ENCODE measurements at places on chromosomes 5 and 9.
A peak's percentile ranks its signal among the peaks of the same experiment; 100 is the strongest.

DNA sequence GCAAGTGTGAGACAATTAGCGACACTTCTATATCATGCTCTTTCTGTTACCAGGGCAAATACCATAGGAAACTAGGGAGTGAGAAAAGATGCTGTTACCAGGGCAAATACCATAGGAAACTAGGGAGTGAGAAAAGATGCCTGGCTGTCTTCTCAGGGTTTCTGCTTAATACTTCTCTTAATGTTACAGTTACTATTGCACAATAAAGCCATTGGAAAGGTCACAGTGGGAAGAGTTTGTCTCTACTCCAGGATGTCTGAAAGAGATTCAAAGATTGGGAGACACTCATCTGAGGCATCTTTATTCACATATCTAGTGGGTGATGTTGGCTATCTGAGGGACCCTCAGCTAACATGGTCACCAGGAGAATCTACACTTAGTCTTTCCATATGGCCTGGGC is 431.7 kb upstream of the POU5F2 start:
- no peak for DNase-seq

GRCh38 chr5:14225173-14225834 is 82.2 kb downstream of the TRIO start:
- DNase-seq: no peak

- DNase-seq: no peak
Measured at GRCh38 chr9:22954550-22954949, 507.9 kb downstream of the DMRTA1 start.

GRCh38 chr5:179124853-179125788 is 64.9 kb downstream of the ZNF354C start:
- DNase-seq: no peak

GRCh38 chr9:73515216-73515615 is 363.6 kb downstream of the ANXA1 start:
- DNase-seq: no peak

- DNase-seq: no peak
Measured at GRCh38 chr5:157241483-157241882, 24.4 kb upstream of the CYFIP2 start.

- DNase-seq: no peak
Measured at GRCh38 chr5:169701910-169702451, 64.9 kb downstream of the DOCK2 start.

- no peak for DNase-seq
Measured at GRCh38 chr5:75566710-75567309, 44.4 kb upstream of the ANKDD1B start.

DNA sequence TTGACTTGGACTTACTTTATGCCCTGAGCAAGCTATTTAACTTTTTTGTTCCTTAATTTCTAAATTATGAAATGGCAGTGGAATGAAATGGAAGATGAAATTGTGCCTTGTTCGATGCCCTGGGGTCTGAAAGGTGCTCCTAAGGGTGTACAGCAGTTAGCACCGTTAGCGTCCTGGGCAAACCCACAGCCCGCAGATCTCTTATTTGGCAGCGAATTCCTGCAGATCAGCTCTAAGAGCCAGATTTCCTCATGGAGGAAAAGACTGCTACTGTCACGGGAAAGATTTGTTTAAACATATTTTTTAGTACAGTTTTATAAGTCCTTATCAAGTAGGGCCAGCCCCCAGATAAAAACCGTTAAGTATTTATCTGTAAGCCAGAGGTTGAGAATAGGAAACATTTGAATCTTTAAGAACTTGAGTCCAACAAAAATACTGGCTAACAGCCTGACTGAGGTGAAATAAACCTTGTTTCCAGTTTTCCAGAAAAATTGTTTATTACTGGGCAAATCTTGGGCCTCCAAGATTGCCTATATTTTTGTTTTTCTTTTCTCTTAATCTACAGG is 216.5 kb upstream of the DMRT1 start:
- no peak for DNase-seq

DNA sequence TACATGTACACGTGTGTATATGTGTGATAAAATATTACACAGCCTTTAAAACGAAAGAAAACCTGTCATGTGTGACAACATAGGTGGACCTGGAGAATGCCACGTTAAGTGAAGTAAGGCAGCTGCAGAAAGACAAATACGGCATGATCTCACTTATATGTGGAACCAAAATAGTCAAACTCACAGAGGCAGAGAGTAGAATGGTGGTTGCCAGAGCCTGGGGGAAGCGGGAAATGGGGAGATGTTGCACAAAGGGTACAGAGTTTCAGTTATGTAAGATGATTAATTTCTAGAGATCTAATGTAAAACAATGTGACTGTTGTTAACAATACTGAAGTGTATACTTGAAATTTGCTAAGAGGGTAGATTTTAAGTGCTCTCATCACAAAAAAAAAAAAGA is 34.8 kb downstream of the ADAMTS12 start:
- DNase-seq: no peak

GRCh38 chr5:141756196-141756595 is 74.2 kb upstream of the ARAP3 start:
- DNase-seq: no peak

GRCh38 chr5:157162919-157163510 is 3.0 kb downstream of the GARIN3 start:
- no peak for DNase-seq

DNA sequence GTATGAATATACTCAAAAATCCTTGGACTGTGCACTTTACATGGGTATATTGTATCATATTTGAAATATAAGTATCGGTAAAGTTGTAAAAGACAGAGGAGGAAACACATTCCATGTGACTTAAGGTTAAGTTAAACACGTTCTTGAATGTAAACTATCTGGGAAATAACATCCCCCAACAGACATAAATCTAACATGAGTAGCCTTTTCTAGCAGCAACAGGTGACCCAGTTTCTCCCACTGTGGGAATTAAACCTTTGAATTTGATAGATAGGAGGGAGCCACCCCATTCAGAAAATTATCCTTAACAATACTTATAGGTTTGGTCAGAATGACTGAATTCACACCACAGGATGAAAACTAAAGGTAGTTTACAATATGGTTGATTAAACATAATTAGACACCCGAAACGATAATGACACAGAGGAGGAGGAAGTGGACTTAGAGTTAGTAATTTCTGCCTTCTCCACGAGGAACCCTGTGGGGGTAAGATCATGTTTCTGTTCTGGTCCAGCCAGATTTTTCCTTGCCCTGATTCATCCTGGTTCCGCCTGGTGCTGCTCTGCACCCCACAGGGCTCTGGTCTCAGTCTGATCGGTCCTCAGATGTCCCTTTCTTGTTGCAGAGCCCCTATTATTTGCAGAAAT is 84.6 kb upstream of the DNAH5 start:
- DNase-seq: no peak

GRCh38 chr9:128382261-128382660 is 11.1 kb downstream of the URM1 start:
- DNase-seq: no peak

DNA sequence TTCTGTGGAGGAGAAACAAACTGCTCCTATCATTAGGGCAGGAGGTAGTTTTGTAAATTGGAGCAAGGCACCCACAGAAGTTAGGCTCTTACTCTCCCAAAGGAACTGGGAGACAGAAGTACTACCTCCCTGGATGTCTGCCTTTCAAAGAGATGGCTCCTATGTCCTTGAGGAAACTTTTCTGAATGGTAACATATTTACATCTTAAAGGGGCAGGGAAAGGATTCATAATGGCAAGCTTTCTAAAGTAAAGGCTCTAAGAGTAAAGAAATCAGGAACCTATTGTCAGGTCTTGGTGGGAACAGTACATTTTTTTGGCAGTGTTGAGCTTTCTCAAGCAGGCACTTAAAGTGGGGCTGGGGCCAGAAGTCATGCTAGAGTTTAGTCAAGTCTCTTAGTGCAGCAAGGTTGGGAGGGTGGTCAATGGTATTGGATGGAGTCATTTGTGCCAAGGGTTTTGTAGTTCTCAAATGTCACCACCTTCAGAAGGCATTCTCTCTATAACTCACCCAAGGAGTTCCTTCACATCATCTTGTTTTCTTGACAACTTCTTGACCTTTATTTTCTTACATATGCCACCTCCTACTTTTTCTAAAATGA is 26.3 kb upstream of the NDFIP1 start:
- DNase-seq: no peak

DNA sequence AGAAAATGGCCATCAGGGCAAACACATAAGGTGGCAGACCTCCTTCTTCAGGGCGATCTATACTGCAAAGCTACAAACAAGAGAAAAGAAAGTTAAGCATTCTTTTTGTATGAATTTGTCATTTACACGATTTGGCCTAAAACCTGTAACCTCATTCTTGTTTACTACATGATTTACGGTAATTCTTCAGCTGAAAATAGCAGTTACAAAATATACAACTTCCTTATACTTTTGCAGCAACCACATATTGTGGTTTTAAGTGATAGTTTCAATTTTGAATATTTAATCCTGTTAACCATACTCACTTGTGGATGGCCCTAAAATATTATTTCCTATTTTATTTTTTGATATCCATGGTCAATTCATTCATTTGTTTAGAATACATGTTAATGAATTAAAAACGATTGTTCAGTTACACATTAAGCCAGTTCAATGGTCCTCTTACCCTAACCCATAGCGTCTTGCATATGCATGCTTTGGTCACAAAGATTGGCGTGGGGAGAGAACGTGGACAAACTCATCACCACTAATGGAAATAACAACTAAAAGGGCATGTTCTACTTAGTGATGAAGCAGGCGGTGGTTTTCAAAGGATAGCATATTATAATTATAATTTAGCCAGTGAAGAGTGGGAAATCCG is 16.6 kb downstream of the TUT7 start:
- DNase-seq: no peak

GRCh38 chr5:132082329-132083023 is 8.9 kb downstream of the CSF2 start:
- DNase-seq: no peak

- no peak for DNase-seq
Measured at GRCh38 chr5:122493091-122494021, 181.3 kb downstream of the SNCAIP start.

DNA sequence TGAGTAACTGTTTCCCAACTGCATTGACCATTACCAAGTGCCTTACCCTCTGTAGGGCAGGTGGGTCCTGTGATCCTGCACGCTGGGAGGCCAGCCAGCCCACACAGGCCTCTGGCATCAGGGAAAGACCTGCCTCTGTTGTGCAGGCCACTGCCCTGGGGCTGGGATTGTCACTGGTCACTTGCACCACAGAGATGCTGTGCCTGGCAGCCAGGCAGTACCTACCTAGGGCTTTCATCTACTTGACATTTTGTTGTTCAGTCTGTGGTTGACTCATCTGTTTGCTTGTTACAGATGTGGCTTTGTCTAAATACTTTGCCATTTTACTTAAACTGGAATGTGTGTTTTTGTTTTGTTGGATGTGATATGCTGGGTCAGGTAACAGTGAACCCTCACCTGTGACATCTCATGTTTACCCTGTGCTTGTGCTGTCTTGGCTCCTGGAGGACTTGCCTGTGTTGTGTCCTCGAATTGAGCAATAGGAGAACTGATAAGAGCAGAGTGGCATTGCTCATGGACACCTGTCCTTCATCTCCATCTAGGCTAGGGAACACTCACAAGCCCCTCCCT is 32.8 kb downstream of the SECISBP2 start:
- no peak for DNase-seq

- DNase-seq: no peak
Measured at GRCh38 chr5:61001647-61002046, 56.6 kb downstream of the NDUFAF2 start.

GRCh38 chr9:120936011-120936763 is 9.6 kb upstream of the TRAF1 start:
- DNase-seq: peak; percentile 93

- DNase-seq: no peak
Measured at GRCh38 chr5:67201897-67202549, 5.4 kb upstream of the CD180 start.

- no peak for DNase-seq
Measured at GRCh38 chr5:142290577-142291299, 34.1 kb downstream of the SPRY4 start.

- DNase-seq: no peak
Measured at GRCh38 chr5:40877371-40877988, 31.8 kb upstream of the C7 start.

DNA sequence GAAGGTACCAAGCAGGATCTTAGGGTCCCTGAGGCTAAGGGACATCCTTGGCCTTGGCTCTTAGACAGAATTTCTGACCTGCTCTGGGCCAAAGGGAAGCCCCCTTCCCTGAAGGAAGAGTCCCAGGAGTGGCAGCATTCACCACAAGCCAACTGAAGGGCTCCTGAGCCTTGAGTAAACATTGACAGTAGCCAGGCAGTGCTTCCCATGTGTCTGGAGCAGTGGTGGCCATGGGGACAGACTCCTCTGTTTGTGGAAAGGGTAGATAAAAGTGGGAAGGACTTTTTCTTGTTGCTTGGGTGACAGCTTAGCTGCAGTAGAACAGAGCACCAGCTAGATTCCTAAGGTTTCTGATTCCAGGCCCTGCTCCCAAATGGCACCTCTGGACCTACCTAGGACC is 61.4 kb upstream of the VLDLR start:
- no peak for DNase-seq

- DNase-seq: no peak
Measured at GRCh38 chr9:477193-477592, 262.5 kb downstream of the DOCK8 start.

- no peak for DNase-seq
Measured at GRCh38 chr9:121218357-121219027, 16.8 kb upstream of the RAB14 start.

- DNase-seq: no peak
Measured at GRCh38 chr5:52811067-52811749, 23.5 kb downstream of the ITGA1 start.

- DNase-seq: no peak
Measured at GRCh38 chr9:106619211-106619610, 243.8 kb upstream of the ZNF462 start.

DNA sequence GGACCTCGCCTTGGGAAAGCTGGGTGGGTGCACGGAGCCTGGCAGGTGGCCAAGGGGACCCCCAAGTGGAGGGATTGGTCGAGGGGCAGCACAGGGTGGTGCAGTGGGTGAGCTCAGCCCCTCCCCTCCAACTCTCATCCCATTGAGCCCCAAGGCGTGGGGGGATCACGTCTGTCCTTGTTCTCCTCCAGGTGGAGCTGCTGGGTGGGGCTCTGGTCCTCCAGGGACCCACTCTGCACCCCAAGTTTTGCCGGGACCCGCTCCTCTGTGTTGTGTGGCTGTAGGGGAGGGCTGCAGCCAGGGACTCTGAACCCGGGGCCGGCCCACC is 3.6 kb upstream of the FUT7 start:
- no peak for DNase-seq

GRCh38 chr9:69877852-69878514 is 57.4 kb downstream of the CFAP95 start:
- no peak for DNase-seq

DNA sequence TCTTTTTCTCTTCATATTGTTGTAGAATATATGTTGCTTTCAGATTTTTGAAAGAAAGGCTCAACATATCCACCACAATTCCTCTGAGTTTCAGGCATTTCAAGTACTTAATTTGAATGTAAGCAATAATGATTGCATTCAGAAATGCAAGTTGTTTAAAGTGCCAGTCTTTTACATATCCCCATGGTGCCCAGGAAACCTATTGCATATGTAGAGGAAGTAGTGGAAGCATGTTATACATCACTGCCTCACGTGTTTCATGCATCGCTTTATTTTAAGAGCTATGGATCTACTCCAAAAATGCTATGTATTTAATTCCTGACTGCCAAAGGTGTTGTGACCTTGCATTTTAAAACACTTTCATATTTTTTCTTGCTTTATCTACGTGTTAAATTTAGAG is 28.1 kb downstream of the CPEB4 start:
- no peak for DNase-seq

GRCh38 chr9:126058011-126058531 is 268.6 kb upstream of the MVB12B start:
- no peak for DNase-seq
